ENCODE measurements at places on chromosomes 11 and 22. TPM values are rescaled to one million over a fixed set of nuclear protein-coding genes. Genes with fewer than 3 reads are reported as not detected.

Gene IFITM1
- 128 TPM for total RNA-seq

Gene ST14
- total RNA-seq = 61.1 TPM

Gene ZP1
- not detected for total RNA-seq

Gene KCNE3
- total RNA-seq = 34.9 TPM

Gene MS4A6A
- total RNA-seq = 176 TPM

Gene APOL5
- not detected for total RNA-seq

Gene CCDC179
- total RNA-seq = not detected

Gene PRR14L
- total RNA-seq = 57.9 TPM

DNA sequence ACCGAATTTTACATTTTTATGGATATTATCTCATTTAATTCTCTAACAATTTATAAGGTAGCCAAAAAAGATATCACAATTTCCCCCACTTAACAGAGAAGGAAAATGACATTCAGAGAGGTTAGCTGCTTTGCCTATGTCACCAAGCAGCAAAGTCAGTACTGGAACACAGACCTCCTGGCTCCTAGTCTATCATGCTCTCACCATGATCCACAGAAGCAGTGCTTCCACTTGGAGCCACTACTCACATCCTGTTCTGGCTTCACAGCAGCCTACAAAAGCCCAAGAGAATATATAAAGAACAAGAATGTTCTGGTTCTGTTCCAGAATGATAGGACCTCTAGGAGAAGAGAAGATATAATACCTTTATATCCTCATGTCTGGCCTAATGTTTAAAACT, 59.5 kb upstream of the SCUBE2 start:
- no peak for DNase-seq
- H3K27ac ChIP-seq = no peak overlapping the region

- H3K27ac ChIP-seq = peak overlapping the region; percentile 26
- H3K36me3 ChIP-seq = peaks cover 57% of the 10 kb centered on the region
- no peak for DNase-seq
- H3K4me1 ChIP-seq = peaks cover 58% of the 10 kb centered on the region
These were observed 19.4 kb upstream of the SUSD2 start for GRCh38 chr22:24161909-24162308.

DNA sequence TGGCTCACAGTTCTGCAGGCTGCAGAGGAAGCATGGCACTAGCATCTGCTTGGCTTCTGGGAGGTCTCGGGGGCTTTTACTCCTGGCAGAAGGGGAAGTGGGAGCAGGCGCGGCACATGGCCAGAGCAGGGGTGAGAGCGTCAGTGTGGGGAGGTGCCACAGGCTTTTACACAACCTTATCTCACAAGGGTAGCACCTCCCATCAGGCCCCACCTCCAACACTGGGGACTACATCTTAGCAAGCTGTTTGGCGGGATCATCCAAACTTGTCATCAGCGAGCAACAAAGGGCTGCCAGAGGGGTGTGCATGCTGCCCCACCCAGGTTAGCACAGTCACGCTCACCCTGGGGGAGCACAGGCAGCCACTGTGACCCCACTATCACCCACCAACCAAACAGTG, 18.9 kb upstream of the YPEL1 start:
- no peak overlapping the region for H3K4me3 ChIP-seq
- no peak overlapping the region for H3K27ac ChIP-seq
- H3K36me3 ChIP-seq = peaks cover 26% of the 10 kb centered on the region
- H3K27me3 ChIP-seq = no peaks in the 10 kb centered on the region
- DNase-seq = no peak

DNA sequence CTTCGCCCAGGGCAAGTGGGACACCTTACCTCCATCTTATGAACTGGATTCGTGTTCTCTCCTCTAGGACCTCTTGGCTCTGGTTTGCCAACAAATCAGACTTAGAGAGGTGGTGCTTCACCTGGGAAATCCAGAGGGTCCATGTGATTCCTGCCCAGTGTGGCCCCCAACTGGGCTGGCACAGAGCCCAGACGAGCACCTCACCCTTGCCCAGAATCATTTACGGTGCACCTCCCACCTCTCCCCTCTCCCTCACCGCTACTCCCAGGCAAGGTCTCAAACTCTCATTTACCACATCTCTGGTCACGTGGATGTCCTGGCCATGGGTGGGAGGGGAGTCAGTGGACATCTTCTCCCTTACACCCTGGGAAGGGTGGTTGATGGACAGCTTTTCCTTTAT, 1.1 kb downstream of the SPATA19 start:
- H3K4me3 ChIP-seq = no peak overlapping the region
- no peak for DNase-seq
- H3K27me3 ChIP-seq = no peaks in the 10 kb centered on the region
- H3K27ac ChIP-seq = no peak overlapping the region
- H3K36me3 ChIP-seq = no peaks in the 10 kb centered on the region

DNA sequence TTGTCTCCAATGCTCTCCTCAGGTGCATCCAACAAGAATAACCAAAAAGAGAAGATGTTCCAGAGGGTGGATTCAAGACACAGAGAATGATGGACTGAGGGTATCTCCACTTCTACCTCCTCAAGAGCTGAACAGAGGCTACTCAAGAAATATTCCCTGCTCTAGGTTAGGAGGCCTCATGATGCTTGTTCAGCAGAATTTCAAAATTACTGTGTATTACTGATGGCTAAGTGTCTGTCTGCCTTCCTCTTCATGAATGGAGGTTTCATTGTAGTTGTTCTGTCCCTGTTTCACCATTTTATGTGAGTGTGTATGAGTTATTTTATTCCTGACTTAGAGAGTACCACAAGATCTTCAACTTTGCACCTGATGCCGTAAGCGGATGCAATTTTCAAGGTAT, 76.8 kb downstream of the JRKL start:
- no peak for DNase-seq
- no peak overlapping the region for H3K4me3 ChIP-seq
- H3K4me1 ChIP-seq = peaks cover 8% of the 10 kb centered on the region
- H3K27ac ChIP-seq = no peak overlapping the region

DNA sequence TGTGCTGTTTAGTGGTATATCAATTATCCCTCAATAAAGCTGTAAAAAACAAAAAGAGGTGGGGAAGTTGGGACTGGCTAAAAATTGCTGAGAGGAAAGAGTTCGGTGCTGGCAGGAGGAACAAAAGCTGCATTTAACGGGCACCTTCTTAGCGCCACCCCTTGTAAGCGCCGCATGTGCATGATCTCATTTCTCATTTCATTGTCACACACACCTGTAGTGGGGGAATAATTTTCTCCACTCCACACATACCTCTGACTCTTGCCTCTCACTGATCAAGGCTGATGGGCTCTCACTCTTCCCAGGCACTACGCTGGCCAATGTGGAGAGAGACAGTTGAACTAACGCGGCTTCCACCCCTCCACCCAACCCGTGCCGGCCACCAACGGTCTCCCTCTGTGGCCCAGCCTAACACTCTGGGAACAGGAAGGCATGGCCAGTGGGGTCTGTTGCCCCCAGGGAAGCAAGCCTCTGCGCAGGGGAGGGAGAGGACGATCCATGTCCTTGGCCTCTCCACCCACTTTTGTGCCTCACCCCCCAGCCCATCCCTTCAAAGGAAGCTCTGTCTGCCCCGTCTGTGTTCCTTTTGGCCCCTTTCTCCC, 186.7 kb upstream of the SYT13 start:
- H3K36me3 ChIP-seq = no peaks in the 10 kb centered on the region
- no peaks in the 10 kb centered on the region for H3K4me1 ChIP-seq
- H3K27ac ChIP-seq = no peak overlapping the region
- H3K27me3 ChIP-seq = no peaks in the 10 kb centered on the region
- DNase-seq = no peak
- no peak overlapping the region for H3K4me3 ChIP-seq

GRCh38 chr11:104073950-104074705, 37.7 kb downstream of the DDI1 start:
- H3K27me3 ChIP-seq = no peaks in the 10 kb centered on the region
- H3K27ac ChIP-seq = no peak overlapping the region
- DNase-seq = no peak

- no peak overlapping the region for H3K4me3 ChIP-seq
- H3K27ac ChIP-seq = no peak overlapping the region
- no peak for DNase-seq
These were observed 163.7 kb downstream of the DYNC2H1 start for GRCh38 chr11:103272876-103273275.

DNA sequence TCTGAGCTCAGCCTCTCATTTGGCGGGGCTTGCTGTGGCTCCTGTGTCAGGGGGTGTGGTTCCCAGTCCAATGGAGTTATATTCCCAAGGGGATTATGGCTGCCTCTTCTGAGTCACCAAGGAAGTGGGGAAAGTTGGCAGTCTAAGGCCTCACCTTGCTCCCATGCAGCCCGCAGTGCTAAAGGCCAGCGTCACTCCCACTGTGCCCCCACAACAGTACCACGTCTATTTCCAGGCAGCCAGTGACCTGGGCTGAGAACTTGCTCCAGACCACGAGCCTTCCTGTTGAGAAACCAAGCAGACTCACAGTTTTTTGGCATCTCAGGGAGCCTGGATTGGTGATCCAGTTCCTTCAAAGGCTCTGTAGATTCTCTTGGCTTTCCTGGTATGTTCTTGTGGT, 45.6 kb downstream of the OR2AT4 start:
- H3K4me3 ChIP-seq = no peak overlapping the region
- no peaks in the 10 kb centered on the region for H3K4me1 ChIP-seq
- no peaks in the 10 kb centered on the region for H3K27me3 ChIP-seq

- no peaks in the 10 kb centered on the region for H3K36me3 ChIP-seq
- H3K4me1 ChIP-seq = no peaks in the 10 kb centered on the region
- H3K4me3 ChIP-seq = no peak overlapping the region
- no peak for DNase-seq
- H3K27me3 ChIP-seq = no peaks in the 10 kb centered on the region
These were observed 19.7 kb downstream of the SLC37A2 start for GRCh38 chr11:125082611-125083311.

DNA sequence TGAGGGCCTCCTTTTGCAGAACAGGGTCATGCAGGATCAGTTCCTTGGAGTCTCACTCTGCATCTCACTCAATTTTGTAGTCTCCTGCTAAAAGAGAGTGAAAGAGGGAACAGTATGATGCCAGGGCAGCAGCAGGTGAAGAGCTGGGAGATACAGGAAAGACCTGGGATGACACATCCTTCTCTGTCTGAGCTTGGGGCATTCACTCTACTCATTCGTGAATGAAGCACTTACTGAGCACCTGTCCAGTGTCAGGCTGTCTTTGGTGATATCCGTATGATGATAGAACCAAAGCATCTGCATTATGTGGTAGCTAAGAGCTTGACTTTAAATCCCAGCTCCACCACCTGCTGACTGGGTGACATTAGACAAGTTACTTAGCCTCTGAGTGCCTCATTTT, 14.4 kb downstream of the SREBF2 start:
- H3K4me3 ChIP-seq = no peak overlapping the region
- H3K4me1 ChIP-seq = peaks cover 53% of the 10 kb centered on the region
- H3K36me3 ChIP-seq = peaks cover 11% of the 10 kb centered on the region

GRCh38 chr11:73652856-73653559, 6.6 kb downstream of the PLEKHB1 start:
- H3K4me1 ChIP-seq = peaks cover 3% of the 10 kb centered on the region
- H3K4me3 ChIP-seq = no peak overlapping the region
- no peak overlapping the region for H3K27ac ChIP-seq
- H3K36me3 ChIP-seq = no peaks in the 10 kb centered on the region
- no peaks in the 10 kb centered on the region for H3K27me3 ChIP-seq
- no peak for DNase-seq

DNA sequence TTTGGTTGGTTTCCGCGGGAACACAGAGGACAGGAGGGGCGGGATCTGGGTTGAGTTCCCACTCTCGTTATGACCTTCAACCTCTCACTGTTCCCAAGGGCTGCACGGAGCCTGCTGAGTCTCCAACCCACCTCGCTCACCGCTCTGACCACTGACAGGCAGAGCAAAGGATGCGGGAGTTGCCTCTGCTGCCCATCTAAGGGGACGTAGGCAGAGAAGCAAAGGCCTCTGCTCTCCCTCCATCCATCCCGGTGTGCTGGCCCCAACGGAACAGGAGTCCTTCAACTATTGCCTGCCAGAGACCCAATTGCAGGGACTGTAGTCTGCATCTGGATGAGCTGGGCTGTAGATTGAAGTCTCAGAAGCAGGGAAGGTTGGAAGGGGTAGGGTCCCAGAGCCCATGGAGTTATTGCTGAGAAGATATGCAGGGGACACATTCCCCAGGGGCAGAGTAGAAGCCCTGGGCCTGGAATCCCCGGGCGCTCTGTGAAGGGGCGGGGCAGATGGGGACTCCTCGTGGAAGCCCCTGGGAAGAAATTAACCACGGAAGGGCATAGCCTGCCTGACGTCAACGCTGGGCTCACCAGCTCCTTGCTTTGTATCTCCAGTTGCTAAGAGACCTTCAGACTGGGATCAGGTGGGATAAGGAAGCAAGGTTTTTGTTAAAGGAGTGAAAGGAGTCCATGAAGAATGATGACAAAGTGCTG, 12.7 kb upstream of the FXYD2 start:
- peaks cover 7% of the 10 kb centered on the region for H3K36me3 ChIP-seq
- no peaks in the 10 kb centered on the region for H3K27me3 ChIP-seq
- peak overlapping the region; percentile 14 for H3K4me3 ChIP-seq
- peaks cover under 1% of the 10 kb centered on the region for H3K4me1 ChIP-seq
- no peak overlapping the region for H3K27ac ChIP-seq

GRCh38 chr11:80595011-80595410, 1154.2 kb upstream of the TENM4 start:
- no peaks in the 10 kb centered on the region for H3K4me1 ChIP-seq
- H3K27me3 ChIP-seq = no peaks in the 10 kb centered on the region
- no peak for DNase-seq
- no peak overlapping the region for H3K27ac ChIP-seq

DNA sequence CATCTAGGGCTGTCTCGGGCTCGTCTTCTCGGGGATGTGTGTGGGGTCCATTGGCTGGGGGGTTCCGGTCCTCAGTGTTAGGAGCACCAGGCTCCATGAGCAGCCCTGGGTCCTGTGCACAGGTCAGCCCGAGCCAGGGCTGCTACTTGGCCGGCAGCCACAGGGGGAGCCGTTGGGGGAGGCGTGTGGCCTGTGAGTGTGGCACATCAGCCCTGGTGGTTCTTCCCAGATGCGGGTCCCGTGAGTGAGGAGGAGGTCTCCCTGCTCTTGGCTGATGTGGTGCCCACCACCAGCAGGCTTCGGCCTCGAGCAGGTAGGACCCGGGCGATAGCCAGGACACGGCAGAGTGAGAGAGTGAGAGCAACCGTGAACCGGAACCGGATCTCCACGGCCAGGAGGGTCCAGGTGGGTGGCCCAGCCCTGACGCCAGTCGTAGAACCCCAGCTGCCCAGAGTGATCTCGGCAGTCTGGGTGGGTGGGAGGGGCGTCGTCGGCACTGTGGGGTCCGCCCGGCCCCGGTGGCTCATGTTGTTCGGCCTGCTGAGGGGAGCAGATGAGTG, 18.5 kb downstream of the IRF7 start:
- H3K4me3 ChIP-seq = no peak overlapping the region
- H3K27me3 ChIP-seq = no peaks in the 10 kb centered on the region
- no peaks in the 10 kb centered on the region for H3K4me1 ChIP-seq
- no peak overlapping the region for H3K27ac ChIP-seq
- H3K36me3 ChIP-seq = peaks cover 100% of the 10 kb centered on the region
- DNase-seq = no peak

All from lower lobe of right lung (tissue), 2 donors.